ENCODE measurements at places on chromosomes 6 and 20.

- no peak for DNase-seq
Measured at GRCh38 chr6:136783021-136783420, 9.3 kb downstream of the MAP3K5 start.

GRCh38 chr20:60339738-60340137 lies 381.5 kb downstream of the CDH26 start:
- no peak for DNase-seq

GRCh38 chr6:51098791-51099190 lies 280.1 kb downstream of the TFAP2B start:
- no peak for DNase-seq

DNA sequence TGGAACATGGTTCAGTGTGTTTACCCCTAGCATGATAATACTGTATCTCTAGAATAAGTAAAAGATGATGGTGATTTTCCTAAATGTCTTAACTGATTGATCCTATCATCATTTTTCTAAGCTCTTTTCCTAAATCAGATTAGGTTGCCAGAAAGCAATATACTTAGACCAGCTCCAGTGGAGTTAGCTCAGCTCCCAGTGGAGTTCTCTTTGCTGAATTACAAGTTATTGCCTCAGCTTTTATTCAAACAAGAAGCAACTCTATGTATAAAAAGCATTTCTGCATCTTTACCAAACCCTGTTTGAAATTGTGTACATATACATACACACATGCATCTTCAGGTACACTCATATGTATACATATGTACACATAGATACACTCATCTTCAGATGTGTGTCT lies 44.9 kb downstream of the SNX9 start:
- DNase-seq: no peak

- DNase-seq: no peak
Measured at GRCh38 chr6:168867247-168868102, 386.2 kb downstream of the THBS2 start.

GRCh38 chr6:133394630-133395029 lies 153.5 kb downstream of the EYA4 start:
- DNase-seq: no peak

GRCh38 chr6:32112431-32112980 lies 3.4 kb upstream of the TNXB start:
- no peak for DNase-seq

DNA sequence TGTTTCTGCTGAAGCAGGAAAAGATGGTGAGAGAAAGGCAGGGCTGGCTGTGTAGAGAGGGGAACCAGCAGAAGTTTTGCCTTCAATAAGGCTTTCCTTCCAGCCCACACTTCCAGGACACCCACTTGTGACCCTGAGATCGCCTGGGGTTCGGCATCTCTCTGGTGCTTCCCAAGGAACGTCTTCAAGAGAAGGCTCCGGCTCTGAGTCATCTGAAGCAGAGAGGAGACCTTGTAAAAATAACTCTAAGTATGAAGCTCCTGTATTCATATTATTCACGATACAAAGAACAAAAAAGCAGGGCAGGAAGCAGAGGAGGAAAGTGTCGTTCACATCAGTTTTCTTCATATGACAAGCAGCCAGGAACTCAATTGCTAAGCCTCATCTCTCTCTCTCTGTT lies 95.4 kb upstream of the MRPS10 start:
- no peak for DNase-seq

- no peak for DNase-seq
Measured at GRCh38 chr6:145294942-145295341, 440.4 kb downstream of the EPM2A start.

DNA sequence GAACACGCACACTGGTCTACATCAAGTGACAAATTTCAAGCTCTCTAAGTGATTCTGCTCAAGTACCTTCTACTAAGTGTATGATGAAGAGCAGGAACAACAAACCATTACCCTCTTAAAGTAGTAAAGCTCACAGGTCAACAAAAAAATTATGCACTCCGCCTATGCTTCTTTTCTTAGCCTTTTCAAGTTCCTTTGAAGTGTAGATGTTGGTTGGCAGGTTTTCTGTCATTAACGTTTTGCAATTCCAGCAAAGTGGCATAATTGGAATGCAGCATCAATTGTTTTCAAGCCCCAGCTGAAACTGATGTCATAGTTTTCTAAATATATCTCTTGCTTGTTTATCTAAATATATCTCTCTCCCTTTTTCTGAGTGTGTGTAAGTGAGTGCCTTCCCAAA lies 396.9 kb upstream of the EYS start:
- no peak for DNase-seq

- no peak for DNase-seq
Measured at GRCh38 chr20:4435225-4435624, 286.5 kb upstream of the PRND start.

- peak; percentile 14 for DNase-seq
Measured at GRCh38 chr20:54207743-54208547, at the start of gene PFDN4. PFDN4 (plus strand) TSS chr20:54208087; CDS start chr20:54208101, 14 bp downstream.

- no peak for DNase-seq
Measured at GRCh38 chr6:169967687-169968086, 216.3 kb downstream of the ERMARD start.

- no peak for DNase-seq
Measured at GRCh38 chr6:83252719-83253118, 59.6 kb downstream of the RWDD2A start.

DNA sequence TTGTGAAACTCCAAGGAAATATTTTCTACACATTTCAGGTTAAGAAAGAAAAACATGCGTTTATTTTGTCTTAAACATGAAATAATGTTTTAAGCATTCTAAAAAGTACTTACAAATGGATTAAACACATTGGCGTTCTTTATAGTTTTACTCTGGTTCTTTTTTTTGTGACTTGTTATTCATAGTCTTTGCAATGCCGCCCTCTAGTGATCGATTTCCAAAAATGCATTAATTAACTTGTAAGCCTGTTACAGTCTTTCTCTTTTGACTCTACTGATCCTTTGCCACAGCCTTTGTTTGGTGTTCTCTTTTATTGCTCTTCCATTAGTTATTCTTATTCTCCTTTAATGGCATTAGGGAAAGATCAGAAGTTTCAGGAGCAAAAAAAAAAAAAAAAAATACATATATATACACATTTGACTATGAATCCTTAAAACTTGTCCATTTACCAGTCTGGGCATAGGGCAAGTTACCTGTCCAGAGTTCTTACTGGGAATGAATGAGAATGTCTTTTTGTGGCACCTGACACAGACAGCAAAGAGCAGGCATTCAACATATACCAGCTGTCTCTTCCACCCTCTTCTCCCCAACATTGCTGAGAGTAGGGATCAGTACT lies 59.9 kb downstream of the MACROD2 start:
- DNase-seq: peak; percentile 70

- DNase-seq: no peak
Measured at GRCh38 chr20:32227306-32227705, 19.6 kb downstream of the POFUT1 start.

GRCh38 chr6:22821664-22822320 lies 252.4 kb downstream of the HDGFL1 start:
- no peak for DNase-seq

GRCh38 chr6:49526598-49526997 lies 23.9 kb upstream of the C6orf141 start:
- no peak for DNase-seq

- DNase-seq: no peak
Measured at GRCh38 chr6:14016432-14016831, 91.7 kb downstream of the RNF182 start.

GRCh38 chr6:35376281-35376680 lies 33.9 kb downstream of the PPARD start:
- DNase-seq: no peak

DNA sequence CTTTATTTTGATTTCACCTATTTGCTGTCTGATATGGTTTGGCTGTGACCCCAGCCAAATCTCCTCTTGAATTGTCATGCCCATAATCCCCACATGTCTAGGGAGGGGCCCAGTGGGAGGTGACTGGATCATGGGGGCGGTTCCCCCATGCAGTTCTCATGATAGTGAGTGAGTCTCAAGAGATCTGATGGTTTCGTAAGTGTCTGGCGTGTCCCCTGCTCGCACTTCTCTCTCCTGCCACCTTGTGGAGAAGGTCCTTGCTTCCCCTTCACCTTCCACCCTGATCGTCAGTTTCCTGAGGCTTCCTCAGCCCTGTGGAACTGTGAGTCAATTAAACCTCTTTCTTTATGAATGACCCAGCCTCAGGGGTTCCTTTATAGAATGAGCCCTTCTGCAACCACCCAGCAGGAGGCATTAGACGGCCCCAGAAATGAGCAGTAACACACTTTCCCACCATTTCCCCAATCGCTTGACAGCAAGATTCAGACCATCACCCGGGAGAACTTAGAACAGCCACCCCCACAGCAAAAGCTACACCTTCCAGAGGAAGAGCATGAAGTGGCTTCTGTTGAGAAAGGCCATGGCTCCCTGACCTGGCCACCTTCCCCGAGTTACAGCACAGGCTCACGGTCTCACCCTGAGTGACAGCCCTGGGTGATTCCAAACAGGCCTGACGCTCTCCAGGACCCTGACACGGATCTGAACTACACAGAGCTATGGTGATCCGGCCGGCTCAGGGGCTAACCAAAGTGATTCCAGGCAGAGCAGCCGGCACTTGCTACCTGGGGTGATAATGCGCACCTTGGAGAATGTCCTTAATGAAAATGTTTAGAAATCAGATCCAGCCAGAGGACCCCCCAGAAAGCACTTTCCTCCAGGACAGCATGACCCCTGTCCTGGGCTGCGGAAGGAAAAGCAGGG lies 131.2 kb upstream of the CDH4 start:
- DNase-seq: no peak

GRCh38 chr6:73560853-73561407 lies 40.1 kb upstream of the EEF1A1 start:
- DNase-seq: no peak

DNA sequence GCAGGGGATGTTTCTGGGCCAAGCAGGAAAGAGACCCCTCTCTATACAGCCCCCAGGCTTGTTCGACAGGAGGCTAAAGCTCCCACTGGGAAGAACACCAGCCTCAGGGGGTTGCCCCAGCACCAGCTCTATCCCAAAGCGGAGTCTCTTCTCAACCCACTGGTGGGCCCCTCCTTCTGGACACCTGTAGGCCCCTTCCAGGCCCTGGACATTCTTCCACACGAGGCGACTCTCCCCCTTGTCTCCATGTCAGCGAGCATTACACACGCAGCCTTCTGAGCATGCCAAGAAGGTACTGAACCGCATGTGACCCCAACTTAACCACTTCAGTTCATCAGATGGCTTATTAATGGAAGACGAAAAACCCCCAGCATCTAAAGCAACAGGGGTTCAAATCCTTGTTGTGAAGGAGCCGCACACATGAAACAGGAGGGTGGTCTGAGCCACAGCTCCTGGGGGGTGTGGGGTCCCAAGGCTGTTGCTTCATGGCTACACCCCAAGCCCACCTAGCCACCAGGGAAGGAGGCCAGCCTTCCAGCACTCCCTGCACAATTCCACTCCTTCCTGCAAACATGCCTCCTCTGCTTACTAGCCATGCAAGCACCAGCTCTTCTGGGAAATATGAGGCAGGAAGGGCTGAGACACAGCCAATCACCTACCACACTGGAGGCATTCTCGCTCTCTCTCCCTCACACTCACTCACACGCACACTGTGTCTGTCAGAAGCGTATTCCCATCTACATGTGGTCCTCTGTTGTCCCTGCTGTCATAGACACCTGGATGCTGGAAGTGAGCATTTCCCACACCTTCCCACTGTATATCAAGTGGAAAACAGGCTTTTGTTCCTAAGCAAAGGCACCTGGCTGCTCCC lies 104.5 kb downstream of the NOL4L start:
- DNase-seq: no peak
